ENCODE measurements at places on chromosomes 11 and 22.

DNA sequence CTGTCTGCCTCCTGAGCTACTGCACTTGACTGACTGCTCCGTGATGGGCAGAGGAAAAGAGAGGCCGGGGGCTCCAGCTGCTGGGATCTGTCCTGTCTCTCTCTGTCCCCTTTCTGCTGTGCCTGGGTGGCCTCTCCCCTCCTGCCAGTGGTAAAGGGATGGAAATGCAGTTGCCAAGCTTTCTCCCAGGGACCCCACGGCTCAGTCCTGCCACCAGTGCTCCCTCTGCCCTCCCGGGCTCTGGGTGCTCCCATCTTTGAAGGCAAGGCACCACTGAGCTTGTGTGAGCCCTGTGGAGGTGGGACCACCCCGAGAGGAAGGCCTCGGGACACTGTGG, 32.0 kb downstream of the NADSYN1 start:
- no peak for DNase-seq

- DNase-seq: no peak
Observed at GRCh38 chr11:1368216-1368615, 21.5 kb upstream of the BRSK2 start.

DNA sequence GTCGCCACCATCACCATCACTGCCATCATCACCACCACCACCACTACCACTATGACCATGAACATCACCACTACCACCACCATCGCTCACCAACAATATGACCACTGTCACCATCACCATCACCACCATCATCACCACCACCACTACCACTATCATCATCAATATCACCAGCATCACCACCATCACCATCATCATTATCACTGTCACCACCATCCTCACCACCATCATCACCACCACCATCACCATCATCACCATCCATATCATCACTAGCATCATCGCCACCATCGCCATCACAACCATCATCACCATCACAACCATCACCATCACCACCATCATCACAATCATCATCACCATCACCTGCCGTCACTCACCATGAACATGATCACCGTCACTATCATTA, 184.6 kb downstream of the SHANK2 start:
- DNase-seq: no peak

- DNase-seq: no peak
Observed at GRCh38 chr11:110929129-110929528, 216.9 kb upstream of the ARHGAP20 start.

DNA sequence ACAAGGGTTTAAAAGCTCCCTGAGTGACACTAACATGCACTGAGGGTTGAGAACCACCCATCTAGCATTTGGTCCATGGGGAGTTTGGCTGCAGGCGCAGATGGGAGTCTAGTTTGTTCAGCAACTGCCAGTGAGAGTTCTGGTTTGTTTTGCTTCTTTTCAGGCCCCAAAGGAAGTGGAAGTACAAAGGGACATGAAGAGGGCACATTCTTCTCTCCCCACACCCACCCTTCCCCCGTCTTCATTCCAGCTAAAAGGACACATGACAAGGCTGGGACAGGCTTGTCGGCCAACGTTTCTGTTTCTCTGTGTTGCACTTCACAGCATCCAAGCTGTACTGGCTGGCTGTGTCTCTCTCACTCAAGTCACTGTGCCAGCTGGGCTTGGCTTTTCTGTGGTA, 8.2 kb upstream of the ENDOD1 start:
- no peak for DNase-seq

DNA sequence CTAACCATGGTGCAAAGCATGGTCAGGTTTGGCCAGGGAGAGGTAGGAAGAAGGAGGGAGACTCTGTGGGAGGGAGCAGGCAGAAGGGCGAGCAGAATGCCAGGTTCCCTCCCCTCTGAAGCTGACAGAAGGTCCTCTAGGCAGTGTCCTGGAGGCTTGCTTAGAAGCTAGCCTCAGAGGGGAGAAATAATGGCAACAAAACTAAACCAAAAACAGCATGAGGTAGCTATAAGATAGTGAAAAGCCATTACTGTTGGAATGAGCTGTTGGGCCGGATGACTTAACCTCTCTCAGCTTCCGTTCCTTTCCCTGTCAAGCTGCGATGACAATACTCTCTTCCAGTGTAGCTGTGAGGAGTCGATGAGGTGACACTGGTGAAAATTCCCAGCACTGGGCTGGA, 36.6 kb downstream of the RASSF10 start:
- no peak for DNase-seq

GRCh38 chr11:12190511-12190910, 80.1 kb downstream of the MICAL2 start:
- DNase-seq: no peak

GRCh38 chr11:66743271-66743968, 14.4 kb upstream of the SPTBN2 start:
- DNase-seq: no peak
